ENCODE measurements at places on chromosomes 1 and 21.

GRCh38 chr1:103218821-103219220 lies 110.5 kb upstream of the COL11A1 start:
- no peak for DNase-seq

DNA sequence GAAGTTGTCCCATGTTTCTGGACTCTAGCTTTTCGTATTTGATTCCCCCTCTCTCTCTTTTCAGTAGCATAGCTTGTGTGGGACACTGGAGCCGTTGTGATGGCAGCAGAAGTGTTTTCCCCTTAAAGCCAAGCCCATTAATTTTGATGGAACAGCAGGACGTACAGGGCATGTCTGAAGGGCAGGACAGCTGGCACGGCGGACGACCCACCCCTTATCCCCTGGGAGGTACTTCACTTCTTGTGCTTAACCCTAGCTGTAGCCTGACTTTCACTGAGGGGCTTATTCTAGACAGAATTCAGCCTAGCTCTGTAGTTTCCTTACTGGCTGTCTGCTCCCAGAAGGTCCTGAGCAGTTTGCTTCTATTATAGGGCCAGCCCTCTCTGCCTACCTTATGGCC lies 8.6 kb upstream of the PPFIA4 start:
- DNase-seq: no peak

DNA sequence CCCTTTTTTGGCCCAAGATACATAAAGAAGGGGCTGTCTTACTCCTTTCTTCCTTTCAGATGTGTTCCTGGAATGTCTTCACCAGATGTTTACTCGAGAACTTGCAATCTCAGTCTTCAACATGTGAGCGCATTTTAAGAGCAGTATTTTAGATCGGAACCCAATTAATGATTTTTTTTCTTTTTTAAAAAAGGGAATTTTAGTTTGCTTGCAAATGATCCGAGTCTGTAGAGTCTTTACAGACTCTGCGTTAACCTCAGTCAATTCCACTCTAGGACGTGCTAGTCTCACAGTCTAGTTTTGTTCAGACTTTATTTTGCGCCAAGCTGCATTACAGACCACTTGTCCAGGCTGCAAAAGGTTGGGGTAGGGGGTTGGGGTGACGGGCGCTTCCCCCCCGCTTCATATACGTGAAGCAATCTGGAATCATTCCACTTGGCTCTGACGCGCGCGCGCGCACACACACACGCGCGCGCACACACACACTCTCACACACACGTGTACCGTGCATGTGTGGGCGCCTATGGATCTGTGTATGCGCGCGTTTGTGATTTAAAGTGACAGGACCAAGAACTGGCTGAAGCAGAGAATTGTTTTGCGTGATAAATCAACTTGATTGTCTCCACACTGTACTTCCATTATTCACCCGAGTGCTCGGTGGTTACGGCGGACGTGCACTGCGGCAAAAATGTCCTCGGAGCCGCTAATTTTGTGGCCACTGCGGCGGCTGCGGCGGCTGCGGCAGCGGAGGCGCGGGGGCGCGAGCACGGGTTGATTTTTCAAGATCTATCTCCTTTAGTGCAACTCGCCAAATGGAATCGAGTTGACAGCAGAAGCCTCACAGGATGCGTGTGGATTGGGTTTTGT lies 25.6 kb upstream of the NFIA start:
- DNase-seq: peak; percentile 34

- DNase-seq: no peak
These were observed 97.2 kb upstream of the LYPLAL1 start for GRCh38 chr1:219076326-219076937.

- no peak for DNase-seq
These were observed 114.5 kb downstream of the LRRC40 start for GRCh38 chr1:70090875-70091274.

DNA sequence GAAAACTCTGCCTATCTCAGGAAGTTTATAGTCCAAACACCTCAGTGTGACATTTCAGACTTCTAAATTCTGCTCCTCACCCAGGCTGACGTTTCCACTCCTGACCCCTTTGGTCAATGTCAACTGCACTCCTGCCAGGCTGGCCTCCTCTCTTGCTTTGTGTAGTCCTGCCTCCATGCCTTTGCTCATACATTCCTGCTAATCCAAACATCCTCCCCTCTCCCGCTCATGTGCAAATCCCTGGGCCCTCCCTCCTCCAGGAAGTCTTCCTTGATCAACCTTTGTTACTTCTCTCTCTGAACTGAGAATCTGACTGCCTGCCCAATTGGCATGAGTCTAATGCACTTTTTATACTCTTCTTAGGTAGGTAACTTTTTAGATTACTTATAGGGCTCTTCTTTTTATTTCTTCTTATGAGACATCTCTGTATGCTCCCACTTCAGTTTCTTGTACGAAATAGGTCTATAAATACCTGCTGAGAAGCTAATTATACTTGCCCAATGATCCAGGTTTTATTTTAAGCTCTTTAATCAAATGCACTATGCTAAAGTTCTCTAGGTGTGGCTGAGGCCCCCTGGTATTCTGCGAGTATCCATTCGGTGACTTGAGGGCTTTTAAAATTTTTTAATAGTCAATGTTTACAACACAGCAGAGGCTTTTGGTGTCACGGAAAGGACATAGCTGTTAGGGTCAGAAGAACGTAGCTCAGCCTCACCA lies 128.1 kb downstream of the PLXNA2 start:
- DNase-seq: no peak

DNA sequence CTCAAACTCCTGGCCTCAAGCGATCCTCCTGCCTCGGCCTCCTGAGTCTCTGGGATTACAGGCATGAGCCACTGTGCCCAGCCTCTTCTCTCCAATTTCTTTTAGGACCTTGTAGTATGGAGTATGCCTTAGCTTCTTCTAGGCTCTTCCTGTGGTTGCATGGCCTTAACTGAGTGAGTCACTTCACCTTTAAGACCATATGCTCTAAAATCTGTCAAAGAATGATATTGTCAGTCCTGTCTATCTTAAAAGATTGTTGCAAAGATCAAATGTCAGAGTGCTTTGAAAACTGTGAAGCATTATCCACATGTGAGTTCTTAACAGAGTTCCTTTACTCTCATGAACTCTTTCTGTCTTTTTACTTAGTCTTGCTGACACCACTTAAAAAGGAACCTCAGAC lies 37.2 kb downstream of the ATP2B4 start:
- DNase-seq: no peak

DNA sequence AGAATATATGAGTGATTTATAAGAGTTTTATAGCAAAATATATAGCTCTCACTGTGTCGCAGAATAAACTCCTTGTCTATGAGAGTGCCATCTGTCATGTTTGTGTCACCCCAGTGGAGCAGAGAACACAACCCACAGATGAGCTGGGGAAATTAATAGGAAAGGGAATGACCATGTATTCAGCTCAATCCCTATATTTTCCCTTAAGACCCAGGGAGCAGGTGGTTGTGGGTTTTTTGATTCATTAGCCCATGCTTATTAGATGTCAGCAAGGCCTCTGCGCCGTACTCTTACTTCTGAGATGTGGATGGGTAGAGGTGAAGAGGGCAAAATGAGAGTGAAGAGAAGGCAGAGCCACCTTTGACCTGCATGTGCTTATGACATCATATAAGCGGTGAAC lies 4.1 kb upstream of the GREM2 start:
- no peak for DNase-seq

GRCh38 chr1:192153276-192153675 lies 5.0 kb upstream of the RGS18 start:
- DNase-seq: no peak

DNA sequence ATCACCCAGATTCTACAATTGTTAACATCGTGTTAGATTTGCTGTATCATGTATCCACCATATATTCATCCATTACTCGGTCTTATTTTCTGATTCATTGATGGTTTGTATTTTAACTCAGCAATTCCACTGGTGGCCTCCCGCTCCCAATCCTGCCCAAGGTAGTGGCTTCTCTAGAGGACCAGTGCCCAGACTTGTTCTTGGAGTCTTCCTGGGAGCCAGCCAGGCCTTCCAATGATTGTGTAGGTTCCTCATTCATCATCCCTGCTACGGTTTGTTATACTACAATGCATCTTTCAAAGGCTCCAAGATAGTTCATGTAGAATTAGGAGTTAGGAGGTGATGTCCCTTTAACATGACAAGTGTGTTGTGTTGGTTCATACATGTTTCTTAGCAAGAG lies 451.1 kb downstream of the SETD4 start:
- no peak for DNase-seq

- DNase-seq: peak; percentile 9
These were observed 21.4 kb downstream of the WNT9A start for GRCh38 chr1:227926216-227926791.

DNA sequence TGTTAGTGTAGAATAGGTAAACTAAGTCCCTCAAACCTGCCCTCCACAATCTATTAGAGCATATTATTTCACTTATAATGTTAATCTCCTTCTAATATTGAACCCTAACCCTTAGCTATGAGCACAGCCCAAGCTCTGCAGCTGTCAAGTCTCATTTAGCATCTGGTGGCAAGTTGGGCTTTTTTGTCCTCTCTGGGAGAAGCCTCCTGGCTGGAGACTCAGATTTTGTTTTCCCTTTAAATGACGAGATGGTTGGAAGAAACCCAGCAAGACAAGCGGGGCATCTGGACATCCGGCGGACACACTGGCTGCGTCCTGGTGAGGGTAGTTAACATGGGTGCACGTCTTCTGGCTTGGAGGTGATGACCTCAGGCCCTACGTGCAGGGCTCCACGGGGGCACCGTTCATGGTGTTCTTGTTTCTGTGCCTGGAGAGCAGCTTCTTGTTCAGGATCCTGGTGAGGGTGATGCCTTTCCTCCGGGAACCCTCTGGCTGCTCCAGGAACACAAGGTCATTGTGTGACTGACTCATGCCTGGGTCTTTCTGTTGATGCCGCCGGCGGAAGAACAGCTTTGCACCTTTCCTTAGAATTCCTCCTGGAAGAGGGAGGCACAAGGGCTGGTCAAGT lies 9.7 kb upstream of the PRDM15 start:
- DNase-seq: no peak

- DNase-seq: peak; percentile 4
These were observed 64.9 kb downstream of the PRKCZ start for GRCh38 chr1:2115008-2115641.

- peak; percentile 58 for DNase-seq
These were observed at the start of gene EPHB2 for GRCh38 chr1:22710701-22711049. TSS of gene EPHB2 (plus strand) at chr1:22710839. CDS start at chr1:22710983, 144 bp downstream.

DNA sequence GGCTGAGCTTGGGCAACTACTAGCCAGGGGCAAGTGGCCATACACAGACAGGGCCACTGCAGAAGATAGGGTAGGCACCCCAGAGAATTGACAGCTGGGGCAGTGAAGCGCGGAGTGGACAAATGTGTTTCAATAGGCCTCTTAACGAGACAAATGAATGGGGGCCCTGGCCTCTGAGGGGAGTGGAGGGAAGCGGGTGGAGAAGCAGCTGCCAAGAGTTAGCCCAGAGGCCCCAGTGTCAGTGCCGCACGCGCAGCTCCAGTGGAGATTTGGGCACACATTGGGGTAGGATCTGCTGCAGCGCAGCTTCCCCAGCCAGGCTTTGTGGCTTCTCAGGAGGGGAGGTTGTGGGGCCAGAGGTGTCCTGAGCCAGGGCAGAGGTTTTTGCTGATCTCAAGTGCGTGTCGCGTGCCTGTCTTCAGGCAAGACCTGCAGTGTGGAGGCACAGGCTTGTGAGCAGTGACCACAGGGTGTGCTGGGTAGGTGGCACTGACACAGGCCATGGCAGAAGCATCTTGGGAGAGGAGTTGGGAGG lies 16.9 kb downstream of the PTPRF start:
- peak; percentile 33 for DNase-seq

DNA sequence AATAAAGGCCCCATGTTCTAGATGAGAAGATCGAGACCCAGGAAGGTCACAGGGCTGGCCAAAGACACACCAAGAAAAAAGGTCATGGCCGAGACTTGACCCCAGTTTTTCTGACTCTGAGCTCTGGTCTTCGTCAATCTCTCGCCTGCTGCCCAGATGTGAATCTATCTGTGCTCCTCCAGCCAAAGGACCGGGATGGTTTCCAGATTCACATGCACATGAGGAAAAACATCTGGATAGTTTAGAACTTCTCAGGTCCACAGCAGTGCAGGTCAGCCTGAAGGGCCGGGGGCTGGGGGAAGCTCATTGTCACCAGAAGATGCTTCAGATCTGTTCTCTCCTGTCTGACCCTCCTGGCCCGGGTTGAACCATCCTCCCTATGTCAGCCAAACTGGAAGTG lies 49.0 kb downstream of the KCNN3 start:
- no peak for DNase-seq

GRCh38 chr1:231613419-231614349 lies 12.9 kb upstream of the DISC1 start:
- peak; percentile 50 for DNase-seq

GRCh38 chr21:27571706-27572105 lies 604.8 kb upstream of the ADAMTS5 start:
- DNase-seq: no peak

- no peak for DNase-seq
These were observed 600.4 kb downstream of the ADGRL2 start for GRCh38 chr1:82401116-82401515.

GRCh38 chr1:183087001-183087400 lies 63.8 kb downstream of the LAMC1 start:
- DNase-seq: no peak

GRCh38 chr1:99636647-99637175 lies 9.2 kb upstream of the PALMD start:
- no peak for DNase-seq

GRCh38 chr1:247113094-247113497 lies 8.9 kb upstream of the ZNF669 start:
- DNase-seq: no peak

- DNase-seq: no peak
These were observed 56.3 kb downstream of the HTR6 start for GRCh38 chr1:19720973-19721372.

DNA sequence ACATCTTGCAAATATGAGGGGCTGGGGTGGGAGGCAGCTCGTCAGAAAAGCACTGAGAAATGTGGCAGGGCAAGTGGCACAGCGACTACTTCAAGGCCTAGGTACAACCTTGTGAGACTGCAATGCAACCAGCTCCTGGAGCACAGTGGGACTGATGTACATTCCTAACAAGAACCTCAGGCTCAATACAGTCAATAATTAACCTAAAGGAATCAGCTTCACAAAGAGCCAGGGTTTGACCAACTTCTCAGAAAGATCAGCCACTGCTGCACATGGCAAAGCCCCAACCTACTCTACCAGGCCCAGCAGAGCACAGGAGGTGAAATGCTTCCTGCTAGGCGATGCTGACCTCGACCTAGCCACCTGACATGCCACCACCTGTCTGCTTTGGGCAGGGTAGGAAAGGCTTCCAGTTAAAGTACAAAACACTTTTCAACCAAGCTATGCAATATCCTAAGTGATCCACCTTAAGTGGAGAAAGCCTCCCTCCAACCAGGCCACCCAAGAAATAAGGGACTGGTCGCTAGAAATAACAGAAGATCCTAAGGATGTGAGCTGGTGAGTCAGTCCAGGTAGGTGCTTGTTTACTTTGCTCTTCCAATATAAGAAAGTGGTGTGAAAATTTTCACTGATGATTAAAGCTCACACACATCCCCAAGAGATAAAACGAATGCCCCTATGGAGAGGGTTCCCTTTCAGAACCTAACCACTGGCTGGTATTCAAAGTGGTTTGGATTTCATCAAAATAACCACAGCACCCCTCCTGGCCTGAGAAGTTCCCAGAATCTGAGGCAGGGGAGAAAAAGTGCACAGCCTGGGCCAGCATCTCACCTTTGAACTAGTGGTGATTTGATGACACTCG lies 2.1 kb downstream of the RIPK4 start:
- DNase-seq: no peak
